Myocyte (in vitro differentiated cells): ENCODE measurements at places on chromosomes 11 and 22. TPM values are rescaled to one million over a fixed set of nuclear protein-coding genes. Genes with fewer than 3 reads are reported as not detected.

- no peak for DNase-seq
These were observed 23.0 kb downstream of the SCN4B start for GRCh38 chr11:118129471-118130172.

DNA sequence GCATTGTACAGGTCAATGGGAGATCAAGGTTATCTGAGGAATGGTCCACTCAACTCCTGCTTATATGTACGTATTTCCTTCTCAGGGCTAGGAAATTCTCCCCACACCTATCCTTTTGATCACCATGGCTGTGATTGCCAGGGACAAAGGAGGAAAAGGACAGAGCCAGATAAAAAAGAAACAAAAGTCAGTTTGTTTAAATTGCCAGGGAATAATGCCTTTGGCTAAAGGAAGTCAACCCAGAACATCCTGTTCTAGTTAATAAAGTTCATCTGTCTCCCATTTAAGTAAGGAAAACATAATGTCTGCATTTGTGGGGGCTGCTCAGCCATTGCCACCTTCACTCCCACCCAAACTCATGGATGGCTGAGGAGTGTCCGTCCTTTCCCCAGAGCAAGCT, 124.7 kb downstream of the ME3 start:
- DNase-seq, result no peak

GRCh38 chr11:17384002-17384511, 4.4 kb downstream of the KCNJ11 start:
- peak; percentile 92 for DNase-seq

- no peak for DNase-seq
These were observed 43.2 kb upstream of the OVCH2 start for GRCh38 chr11:7749456-7749855.

DNA sequence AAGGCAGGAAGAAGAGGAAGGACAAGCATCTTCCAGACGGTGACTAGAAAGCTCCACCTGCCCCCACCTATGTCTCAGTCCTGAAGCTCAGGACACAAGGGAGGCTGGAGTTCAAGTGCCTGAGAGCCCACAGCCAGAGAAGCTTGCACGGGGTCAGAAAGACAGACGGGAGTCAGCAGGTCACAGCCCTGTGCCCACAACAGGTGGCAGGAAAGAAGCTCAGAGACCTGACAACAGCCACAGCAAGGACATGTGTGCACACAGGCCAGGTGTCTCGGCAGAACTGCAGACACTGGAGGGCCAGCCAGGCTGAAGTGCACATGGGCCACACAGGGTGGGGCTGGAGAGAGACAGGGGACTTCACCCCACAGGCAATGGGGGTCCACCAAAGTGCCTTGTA, 37.2 kb upstream of the MOB2 start:
- DNase-seq, result peak; percentile 18

DNA sequence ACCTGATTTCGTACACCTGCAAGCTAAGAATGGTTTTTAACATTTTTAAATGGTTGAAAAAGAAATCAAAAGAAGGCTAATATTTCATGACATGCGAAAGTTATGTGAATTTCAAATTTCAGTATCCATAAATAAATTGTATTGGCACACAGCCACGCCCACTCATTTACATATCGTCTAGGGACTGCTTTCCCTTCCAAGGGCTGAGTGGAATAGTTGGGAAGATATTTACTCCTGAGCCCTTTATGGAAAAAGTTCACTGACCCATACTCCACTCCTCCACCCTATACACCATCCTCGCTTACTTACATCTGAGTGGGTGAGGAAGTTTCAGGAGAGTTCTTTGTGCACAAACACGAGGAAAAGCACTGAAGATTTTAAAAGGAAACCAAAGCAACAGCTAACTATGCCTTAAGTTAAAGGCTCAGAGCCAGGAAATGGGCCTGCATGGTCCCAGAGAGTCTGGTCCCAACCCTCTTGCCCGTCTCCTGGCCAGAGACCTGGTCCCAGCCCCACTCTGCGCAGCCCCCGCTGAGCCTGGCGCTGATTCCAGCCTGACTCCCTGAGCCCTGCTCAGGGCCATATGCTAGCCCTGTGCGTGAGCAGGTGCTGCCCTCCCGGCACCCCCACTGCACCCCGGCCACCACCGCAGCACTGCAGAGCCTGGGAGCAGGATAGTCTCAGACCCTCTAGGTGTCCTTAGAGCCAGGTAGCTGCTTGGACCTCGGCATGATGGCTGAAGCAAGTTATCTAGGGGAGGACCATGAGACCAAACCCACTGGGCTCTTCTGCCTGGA, 69.8 kb downstream of the EFCAB6 start:
- no peak for DNase-seq

GRCh38 chr11:112453601-112454577, 193.2 kb upstream of the PLET1 start:
- peak; percentile 31 for DNase-seq

DNA sequence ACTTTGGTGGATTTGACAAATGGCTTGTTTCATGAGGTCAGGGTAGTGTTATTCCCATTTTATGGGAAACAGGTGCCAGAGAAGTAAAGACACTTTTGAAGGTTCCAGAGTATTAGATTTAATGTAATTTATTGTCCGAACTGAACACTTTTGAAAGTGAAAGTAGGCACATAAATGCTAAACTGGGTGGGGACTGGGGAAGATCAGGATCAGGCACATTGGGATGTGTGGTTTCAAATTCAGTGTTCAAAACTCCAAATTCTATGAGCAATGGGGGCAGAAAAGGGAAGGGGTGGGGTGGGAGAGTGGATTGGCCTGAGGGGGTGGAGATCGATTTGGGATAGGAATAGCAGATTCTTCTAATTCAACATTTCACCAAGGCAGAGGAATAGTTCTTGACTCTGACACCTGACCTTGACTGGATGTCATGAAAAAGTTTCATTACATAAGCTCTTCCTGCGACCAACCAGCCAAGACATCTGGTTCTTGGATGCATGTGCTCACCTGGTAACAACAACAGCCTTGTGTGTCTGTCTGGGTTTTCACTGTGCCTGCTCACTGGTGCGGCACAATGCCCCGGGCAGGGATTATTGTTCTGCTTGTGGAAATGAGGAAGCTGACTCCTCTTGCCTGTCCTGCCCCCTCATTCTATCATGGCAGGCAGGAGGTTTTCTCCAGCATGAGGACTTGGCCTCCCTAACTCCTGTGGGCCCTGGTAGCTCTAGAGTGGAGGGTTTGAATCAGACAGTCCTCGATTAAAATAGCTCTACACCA, 10.8 kb downstream of the PPFIBP2 start:
- DNase-seq, result no peak

- DNase-seq, result no peak
These were observed 396.2 kb downstream of the NTM start for GRCh38 chr11:131766637-131767036.

- no peak for DNase-seq
These were observed 28.1 kb upstream of the LRRC10B start for GRCh38 chr11:61480261-61480993.

DNA sequence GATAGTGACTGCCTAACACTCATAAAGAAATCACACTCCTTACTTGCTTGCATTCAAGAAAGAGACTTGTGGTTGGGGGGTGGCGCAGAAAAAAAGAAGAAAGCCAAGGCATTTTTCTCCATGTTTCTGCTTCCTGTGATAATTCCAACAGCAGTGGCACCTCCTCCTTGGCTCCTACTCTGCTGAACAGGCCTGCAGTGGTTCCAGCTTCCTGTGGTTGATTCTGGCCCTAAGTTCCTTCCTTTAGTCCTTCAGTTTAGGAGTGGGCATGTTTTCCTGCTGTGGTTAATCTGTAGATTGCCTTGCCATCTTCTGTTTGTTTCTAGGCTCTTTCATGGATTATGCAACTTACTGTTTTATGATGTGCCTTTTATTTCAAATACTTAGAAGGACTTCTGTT, 940.4 kb downstream of the DLG2 start:
- DNase-seq, result no peak

GRCh38 chr11:131754671-131755070, 384.3 kb downstream of the NTM start:
- DNase-seq, result no peak

DNA sequence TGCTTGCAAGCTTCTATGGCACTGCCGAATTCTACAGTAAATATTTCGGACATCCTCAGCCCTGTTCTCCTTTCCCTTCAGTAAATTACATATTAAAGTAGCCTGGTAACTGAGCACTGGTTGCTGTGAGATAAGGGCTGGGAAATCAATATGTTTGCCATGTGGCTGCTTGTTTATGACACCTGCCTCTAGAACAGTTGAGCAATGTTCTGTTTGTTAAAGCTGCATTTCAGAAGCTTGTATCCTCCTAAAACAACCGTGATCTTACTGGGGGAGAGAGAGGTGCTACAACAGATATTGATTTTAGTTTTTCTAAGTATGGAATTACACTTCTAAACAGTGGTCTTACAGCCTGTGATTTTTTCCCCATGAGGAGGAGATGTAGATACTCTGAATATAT, 39.4 kb downstream of the ZBTB16 start:
- DNase-seq, result no peak

DNA sequence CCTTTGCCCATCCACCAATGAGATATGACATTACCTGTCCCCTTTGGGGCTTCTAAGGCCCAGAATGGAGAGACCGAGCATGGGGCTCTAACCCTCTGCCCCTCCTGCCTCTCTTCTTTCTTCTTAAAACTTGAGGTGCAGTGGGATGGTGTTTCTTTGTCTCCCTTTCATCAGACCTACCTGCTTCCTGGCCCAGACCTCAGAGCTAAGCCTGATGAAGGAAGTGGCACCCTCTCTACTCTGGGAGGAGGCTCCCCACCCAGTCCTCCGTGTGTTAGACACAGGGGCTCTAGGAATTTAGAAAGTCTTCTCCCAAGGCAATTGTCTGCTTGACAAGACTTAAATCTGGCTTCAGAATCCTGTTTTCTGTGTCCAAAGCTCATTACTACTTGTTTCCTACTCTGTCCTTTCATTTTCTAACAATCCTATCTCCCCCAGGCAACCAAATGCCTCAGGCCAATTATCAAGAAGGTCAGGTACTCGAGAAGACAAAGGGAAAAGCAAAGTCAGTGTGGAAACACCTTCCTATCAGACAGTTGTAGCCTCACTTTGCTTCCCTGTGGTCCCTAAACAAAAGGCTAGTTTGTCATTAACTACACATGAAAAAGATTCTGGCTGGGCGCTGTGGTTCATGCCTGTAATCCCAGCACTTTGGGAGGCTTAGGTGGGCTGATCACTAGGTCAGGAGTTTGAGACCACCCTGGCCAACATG, 20.3 kb upstream of the PARVA start:
- no peak for DNase-seq

DNA sequence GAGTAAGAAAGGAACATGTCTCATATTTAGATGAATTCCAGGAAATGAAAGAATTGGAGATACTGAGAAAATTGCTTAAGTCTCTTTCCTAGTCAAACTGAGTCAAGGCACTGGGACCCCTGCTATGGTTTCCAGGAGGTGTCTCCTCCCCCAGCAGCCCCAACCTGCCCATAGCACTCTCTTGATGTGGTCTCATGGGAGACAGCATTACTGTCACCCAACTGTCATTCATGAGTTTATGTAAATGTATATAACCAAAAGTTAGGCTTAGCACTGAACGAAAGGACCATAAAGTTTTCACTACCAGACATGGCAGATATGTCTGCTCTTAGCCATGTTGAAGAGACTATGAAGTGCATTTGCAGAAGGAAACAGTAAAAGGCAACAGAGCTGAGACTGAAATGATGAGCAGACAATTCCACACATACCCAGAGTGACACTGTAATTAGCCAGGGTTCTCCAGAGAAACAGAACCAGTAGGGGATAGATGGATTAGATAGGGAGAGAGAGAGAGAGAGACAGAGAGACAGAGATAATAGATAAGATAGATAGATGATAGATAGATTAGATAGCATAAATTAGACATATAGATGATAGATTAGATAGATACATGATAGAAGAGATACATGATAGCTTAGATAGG, 328.1 kb downstream of the BRD1 start:
- DNase-seq, result no peak

- DNase-seq, result no peak
These were observed 842 bp downstream of the ARFGAP2 start for GRCh38 chr11:47175746-47176327.

GRCh38 chr11:45319077-45319476, 32.9 kb upstream of the SYT13 start:
- DNase-seq, result no peak

DNA sequence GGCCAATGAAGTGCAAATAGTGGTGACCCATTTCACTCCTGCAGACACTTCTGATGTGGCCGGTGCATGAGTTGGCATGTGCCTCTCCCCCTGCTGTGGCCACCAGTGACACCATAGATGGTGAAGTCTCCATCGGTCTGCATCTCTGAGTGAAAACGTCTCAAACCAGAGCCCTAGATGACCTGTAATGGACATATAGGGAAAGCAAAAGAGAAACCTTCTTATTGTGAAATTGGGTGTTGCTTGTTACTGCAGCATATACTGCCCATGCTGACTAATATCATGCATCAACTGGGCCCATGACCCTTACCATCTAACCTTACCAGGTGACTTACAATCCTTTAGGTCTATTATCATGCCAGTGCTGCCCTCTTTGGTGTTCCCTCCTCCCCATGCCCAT, 11.7 kb upstream of the VPS37C start:
- no peak for DNase-seq

Gene DDTL
- total RNA-seq, result not detected in 2 replicates

Gene FOLR2
- not detected in 2 replicates for total RNA-seq

Gene C22orf31
- not detected in 2 replicates for total RNA-seq

Gene MPZL2
- not detected in 2 replicates for total RNA-seq

Gene KCNA4
- total RNA-seq, result 0.05 and 0.40 TPM in 2 replicates

Gene TUT1
- total RNA-seq, result 7.5 and 8.1 TPM in 2 replicates

Gene SNX32
- 0.36 and 0.40 TPM in 2 replicates for total RNA-seq

Gene CALCA
- not detected in 2 replicates for total RNA-seq

Gene OR56B4
- not detected in 2 replicates for total RNA-seq

Gene UBQLNL
- 0.32 and 0.42 TPM in 2 replicates for total RNA-seq
